ENCODE measurements at places on chromosomes 6 and 20.

- no peak for DNase-seq
These were observed 243.8 kb downstream of the CDH26 start for GRCh38 chr20:60202046-60202445.

GRCh38 chr20:41716436-41716835 is 98.3 kb upstream of the CHD6 start:
- DNase-seq = no peak

DNA sequence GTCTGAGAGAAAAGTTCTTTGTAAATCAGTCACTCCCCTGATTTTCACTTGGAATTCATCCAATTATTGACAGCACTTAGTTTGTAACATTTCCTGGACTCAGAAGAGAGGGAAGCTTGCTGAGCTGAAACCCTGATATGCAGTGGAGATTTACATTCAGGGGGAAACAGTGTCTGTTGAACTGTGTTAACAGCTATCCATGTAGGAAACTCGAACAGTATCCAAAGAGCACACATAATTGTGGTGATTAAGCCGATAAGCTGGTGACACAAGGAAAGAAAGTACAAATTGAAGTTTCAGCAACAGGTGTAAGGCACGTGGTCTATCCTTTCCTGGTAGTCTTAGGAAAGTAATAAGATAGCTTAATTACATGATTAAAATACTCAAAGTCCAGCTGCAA is 78.1 kb upstream of the FLRT3 start:
- DNase-seq = no peak

- no peak for DNase-seq
These were observed 763 bp downstream of the ZKSCAN8 start for GRCh38 chr6:28142446-28142845.

DNA sequence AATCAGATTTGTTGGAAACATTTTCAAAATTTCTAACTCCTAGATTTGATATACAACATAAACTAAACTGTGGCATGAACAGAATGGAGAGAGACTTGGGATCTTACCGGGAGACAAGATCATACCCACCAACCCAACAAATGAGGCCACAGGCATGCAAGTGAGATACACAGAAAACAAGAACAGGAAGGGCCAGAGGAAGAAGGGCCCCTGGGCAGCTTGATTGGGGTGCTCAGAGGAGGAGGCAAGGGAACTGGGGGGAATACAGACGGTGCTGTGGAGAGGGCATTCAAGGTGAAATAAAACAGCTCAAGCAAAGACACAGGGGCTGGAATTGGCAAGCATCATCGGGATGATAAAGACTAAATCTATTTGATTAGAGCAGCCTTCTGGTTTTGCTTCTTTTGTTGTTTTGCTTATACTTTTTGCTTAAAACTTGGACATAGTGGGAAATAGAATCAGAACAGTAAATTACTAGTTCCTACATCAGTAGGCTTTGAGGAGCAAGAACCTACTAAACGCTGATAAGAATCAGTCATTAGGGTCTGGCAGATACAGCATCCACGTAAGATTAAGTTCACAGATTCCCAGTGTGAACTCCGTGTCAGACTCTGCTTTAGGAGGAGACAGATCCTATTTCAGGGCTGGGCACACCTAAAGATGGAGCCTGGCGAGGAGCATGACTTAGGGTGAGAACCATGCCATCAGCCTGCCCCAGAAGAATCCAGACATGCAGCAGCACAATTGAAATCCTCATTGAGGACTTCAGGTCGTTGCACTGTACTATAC is 3.5 kb upstream of the RAMACL start:
- DNase-seq = no peak
